Activated B cell treated with CpG ODN at 0.5 μM for 24 hours (primary cell): ENCODE measurements at places on chromosomes 3 and 15. TPM values are rescaled to one million over a fixed set of nuclear protein-coding genes. Genes with fewer than 3 reads are reported as not detected.

The IL5RA gene
- total RNA-seq: not detected in 2 replicates

The EPHB3 gene
- total RNA-seq: 0.05 and 0.07 TPM in 2 replicates

The SHF gene
- 5.8 and 8.5 TPM in 2 replicates for total RNA-seq

The SLC12A1 gene
- total RNA-seq: not detected in 2 replicates

- no peak for DNase-seq
Measured at GRCh38 chr3:148955544-148956346, 35.6 kb upstream of the GYG1 start.

GRCh38 chr3:120264963-120265362 is 20.1 kb downstream of the GPR156 start:
- no peak for DNase-seq

DNA sequence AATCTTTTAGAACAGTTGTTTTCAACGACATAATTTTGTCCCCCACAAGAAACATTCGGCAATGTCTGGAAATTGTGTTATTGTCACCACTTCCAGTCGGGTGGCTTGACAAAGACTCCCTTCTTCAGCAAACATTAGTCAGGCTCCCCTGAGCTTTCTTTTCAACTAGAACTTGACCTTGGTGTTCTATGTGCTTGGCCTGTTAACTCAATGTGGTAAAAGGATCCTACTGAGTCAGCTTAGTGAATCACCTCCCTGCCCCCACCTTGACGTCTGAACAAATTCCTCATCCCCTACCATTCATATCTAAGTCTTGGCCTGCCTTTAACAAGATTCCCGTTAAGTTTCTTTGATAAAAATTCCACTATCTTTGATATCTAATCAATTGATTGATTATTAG is 465.0 kb upstream of the ROBO1 start:
- no peak for DNase-seq

GRCh38 chr3:171829841-171830517 is 13.2 kb upstream of the TMEM212 start:
- DNase-seq: no peak

DNA sequence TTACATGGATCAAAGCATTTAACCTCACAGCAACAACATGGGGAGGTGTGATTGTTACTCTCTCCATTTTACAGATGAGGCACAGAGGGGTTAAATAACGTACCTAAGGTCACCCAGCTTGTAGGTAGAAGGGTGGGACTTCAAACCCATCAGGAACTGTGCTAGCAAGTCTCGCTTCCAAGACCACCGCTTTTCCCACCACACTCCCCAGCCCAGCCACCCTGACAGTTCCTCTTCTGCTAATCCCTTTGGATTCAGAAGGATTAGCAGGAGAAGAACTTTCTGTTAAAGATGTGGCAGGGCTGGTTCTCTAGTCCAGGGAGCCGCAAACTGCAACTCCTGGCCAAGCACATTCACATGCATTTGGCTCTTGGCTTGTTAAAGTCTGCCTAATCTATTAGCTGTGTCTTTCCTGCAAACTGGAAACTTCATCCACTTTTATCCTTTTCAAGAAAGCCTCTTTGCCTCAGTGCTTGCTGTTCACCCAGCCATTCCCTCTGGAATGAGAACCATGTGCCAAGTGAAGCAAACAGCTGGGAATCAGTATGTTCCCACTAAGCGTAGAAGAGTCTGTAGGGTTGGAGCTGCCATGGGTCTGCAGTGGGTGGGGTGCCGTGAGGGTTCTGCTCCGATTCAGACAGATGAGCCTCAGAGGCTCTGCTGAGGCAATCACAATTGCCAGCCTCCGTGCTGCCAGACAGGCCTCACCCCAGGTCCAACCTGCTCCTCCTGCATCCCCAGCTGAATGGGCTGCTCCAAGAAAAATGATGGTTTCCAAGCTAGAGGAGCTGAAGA is 44.6 kb downstream of the POMGNT2 start:
- no peak for DNase-seq

- DNase-seq: no peak
Measured at GRCh38 chr15:58213587-58214338, 75.6 kb downstream of the AQP9 start.

- no peak for DNase-seq
Measured at GRCh38 chr3:132983143-132983770, 54.9 kb upstream of the TMEM108 start.

DNA sequence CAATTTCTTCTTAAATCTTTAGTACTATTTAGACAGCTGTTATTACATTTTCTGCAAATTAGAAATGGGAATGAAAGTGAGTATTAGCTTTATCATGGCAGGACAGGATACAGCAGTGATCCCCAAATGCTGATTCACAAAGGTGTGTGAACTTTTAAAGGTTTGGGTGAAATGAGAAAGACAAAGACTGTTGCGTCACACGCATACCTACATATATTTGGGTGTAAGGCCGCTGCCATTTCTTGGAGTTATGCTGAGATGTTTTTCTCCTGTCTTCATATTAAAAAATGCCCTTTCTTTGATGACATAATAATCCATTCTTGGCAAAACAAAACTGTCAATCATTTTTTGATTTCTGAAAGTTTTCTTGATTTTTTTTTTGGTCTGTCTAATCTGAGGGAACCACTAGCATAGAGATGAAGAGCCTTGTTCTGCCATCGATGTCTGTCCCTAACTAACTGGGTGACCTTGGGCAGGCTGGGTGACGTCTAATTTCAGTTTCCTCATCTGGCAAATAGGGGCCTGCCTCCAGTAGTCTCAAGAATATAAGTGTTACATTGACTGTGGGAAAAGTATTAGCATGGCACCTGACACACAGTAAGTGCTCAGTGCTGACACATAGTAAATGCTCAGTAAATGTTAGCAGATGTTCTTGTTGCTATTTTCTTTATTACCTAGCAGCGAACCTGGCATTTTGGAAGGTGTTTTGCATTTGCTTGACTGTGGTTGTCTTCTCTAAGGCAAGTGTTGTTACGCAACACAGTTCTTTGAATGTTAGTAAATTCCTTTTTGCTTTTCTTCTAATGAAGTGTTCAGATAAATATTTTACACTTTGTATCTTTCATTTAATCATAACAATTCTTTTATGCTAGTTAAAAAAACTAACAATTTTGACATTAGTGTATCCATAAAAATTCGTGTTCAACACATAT is 5.0 kb downstream of the MITF start:
- DNase-seq: no peak

- DNase-seq: peak; percentile 32
Measured at GRCh38 chr3:112858410-112859069, 11.9 kb upstream of the CD200R1L start.

GRCh38 chr3:40913192-40913591 is 286.1 kb upstream of the CTNNB1 start:
- DNase-seq: no peak

- DNase-seq: no peak
Measured at GRCh38 chr3:126485956-126486355, 10.3 kb upstream of the ZXDC start.
